ENCODE measurements at places on chromosomes 6 and 20.

DNA sequence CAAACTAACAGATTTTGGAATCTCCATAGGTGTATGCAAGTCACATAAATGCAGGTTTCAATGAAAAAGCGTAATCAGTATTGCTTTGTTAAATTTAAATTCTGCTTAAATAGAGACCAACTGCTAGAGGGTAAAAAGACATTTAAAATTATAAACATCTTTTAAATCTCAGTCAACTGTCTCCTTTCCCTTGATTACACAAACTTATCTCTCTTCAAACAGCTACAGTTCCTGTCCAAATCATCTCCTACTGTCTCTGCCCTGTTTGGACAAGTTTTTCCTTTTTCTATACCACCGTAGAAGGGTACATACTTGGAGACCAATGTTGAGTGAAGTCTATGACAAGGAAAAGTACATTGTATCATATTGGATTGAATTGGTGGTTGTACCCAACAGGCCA, 43.5 kb downstream of the AGPAT4 start:
- no peak for DNase-seq

DNA sequence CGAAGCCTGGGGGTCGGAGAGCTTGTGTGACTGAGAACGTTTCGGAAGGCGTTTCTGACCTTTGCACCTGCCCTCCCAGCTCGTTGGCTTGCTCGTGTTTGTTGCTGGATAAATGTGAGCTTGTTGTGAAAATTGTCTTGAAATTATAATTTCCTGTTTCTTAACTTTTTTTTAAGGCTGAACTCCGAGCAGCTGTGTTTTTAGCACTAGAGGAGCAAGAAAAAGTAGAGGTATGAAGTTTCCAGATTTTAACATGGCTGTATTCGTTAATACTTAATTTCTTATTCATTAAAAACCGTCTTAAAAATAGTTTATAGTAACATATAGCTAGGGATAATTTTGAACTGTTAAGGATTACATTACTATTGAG, 672 bp downstream of the CEP43 start:
- no peak for DNase-seq

DNA sequence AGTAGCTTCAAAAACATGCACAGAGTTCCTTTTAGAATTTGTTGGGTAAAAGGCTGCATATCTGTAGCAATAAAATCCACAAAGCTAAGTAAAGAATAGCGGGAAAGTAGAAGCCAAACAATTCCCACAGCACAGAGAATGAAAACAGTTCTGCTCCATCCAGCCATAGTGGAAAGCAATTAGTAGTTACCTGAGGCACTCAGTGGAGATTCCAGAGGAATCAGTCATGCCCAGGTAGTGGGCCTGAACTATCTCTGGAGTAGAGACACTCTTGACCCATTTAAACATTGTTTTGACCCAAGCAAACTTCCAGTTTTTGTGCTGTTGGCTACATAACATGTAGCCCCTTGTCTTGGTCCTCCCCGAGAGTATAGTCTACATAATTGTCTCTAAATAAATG, 559.5 kb upstream of the PTCHD4 start:
- no peak for DNase-seq

GRCh38 chr6:116115781-116116180, 10.2 kb downstream of the COL10A1 start:
- no peak for DNase-seq

- DNase-seq, result no peak
Observed at GRCh38 chr20:23257848-23258746, 92.5 kb upstream of the NXT1 start.

DNA sequence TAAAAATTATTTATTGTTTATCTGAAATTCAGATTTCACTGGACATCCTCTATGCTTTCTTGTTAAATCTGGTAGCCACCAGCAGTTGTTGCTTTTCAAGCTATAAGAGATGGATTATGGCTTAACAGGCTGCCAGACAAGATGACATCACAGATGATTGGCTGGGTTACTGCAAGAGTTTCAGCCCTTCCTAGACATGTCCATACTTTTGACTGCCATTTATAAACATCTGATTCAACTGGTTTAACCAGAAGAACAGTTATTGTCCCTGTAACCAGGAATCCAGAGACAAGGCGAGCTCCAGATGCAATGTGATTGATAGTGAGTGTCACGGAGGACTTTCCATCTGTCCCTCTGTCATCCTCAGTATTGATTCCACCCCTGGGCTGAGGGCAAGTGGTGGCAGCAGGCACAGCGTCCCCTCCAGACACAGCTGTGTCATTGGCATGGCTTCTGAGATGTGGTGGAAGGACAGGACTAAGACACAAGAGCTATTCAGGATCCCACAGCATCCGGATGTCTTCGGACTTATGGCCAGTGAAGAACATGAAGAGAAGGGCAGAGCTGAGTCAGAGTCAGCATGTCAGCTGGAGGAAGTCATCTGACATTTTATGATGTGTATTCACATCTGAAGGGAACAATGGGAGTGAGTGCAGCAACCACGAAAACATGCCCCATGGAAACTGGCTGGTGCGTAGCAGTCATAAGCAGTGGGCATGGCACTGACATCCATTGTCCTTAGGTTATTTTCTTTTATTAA, 284.5 kb upstream of the CDYL start:
- DNase-seq, result no peak

Data from Jurkat, Clone E6-1 (cell line).